ENCODE measurements at places on chromosomes 5 and 9. TPM values are rescaled to one million over a fixed set of nuclear protein-coding genes. Genes with fewer than 3 reads are reported as not detected.

GRCh38 chr5:54229041-54229780, 81.2 kb downstream of the ARL15 start:
- DNase-seq: no peak

DNA sequence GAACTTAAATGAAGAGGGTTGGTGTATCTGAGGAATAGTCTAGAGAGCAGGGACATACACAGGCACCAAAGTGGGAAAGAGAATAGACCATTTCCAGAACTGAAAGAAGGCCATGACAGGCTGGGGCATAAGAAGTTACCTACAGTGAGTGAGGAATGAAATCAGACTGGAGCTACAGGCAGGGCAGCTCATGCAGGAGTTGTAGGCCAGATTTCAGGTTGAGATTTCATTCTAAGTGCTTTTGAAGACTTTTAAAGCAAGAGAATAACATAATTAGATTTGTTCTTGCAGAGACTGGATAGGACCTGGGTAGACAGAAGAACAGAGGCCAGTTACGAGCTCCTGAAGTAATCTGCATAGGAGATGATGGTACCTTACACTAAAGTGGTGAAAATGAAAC, 280.8 kb downstream of the KIAA0825 start:
- DNase-seq: no peak

- no peak for DNase-seq
Measured at GRCh38 chr5:37552770-37553719, 173.9 kb downstream of the WDR70 start.

- no peak for DNase-seq
Measured at GRCh38 chr9:119432428-119432827, 63.2 kb upstream of the BRINP1 start.

DNA sequence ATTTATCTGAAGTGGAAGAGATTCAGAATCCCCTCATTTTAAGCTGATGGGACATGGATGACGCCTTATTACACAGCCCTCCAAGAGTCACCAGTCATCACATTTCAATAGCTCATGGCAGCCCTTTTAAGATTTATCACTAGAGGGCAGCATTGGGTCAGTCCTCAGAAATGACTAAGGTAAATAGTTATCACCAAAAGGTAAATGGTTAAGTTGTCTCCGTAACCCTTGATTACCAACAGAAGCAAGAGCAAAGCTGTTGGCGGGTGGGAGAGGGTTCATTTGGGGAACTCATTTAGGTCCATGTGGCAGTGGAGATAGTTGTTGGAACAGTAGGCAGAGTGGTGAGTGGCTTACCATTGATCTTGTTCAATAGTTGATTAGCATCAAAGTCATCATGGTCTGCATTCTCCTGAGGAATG, 12.0 kb upstream of the C9 start:
- peak; percentile 50 for DNase-seq

GRCh38 chr5:151700820-151701219, 14.1 kb upstream of the SPARC start:
- no peak for DNase-seq

DNA sequence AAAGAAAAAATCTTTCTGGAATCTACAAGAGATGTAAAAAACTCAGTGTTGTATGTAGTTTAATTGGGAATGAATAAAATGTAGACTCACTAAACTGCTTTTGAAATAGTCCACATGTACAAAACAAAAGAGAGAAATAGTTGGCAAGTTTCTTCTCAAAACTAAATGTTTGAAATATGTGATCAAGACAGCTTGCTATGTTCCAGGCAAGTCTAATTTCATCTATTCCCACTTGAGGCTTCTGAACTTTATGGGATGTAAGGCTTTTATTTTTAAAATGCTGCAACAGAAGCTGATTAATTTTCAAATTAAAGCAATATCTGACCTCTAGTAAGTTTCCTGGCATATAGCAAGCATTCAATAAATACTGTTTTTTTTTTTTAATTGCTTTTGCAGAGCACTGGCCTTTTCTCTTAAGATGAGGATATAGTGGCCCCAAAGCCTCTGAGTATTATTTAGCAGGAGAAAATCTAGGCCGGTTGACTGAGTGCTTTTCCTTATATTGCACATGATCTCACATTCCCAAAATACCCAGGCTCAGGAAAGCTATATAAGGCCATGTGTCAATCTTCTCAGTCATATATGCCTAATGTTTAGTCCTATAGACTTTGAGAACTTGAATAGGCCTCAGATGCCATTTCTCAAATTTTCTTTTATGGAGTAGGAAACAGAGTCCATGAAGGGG, 183.2 kb downstream of the NTRK2 start:
- no peak for DNase-seq

GRCh38 chr5:116733991-116734975, 159.7 kb upstream of the SEMA6A start:
- no peak for DNase-seq

GRCh38 chr5:158086856-158087255, 227.9 kb upstream of the CLINT1 start:
- no peak for DNase-seq

GRCh38 chr5:59351076-59351794, 542.3 kb downstream of the PDE4D start:
- DNase-seq: no peak

- no peak for DNase-seq
Measured at GRCh38 chr5:168104811-168105481, 186.5 kb upstream of the WWC1 start.

DNA sequence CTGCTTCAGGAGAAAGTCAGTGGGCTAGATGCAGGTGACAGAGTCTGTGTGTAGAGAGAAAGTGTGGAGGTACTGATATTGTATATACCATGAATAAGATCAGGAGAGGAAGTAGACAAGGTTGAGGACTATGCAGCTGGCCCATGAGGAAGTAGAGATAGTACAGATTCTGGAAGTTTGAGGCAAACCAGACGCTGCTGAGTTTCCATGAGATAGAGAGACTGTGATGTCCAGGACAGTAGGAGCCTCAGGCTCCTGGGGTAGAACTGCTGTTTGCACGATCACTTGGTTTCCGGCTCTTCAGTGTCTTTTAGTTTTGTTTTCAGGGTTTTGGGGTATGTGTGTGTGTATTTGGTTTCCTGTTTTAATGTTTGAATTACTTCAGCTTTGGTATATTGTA, 13.6 kb downstream of the OTULINL start:
- no peak for DNase-seq

DNA sequence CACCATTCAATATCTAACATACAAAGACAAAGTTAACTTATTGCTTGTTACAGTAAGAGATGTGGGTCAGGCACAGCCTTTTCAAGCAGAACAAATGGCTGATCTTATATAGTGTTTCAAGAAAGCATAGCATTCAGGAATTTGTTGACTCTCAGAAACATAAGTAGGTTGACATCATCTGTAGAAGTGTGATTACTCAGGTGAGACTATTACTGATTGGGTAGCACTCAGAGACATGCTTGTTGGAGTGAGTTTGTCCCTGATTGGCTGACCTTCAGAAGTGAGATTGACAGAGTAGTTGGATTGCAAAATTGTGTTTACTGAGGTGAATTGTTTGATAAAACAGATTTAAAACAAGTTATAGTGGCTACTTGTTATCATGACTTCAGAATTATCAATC, 30.7 kb upstream of the TNPO1 start:
- DNase-seq: no peak

DNA sequence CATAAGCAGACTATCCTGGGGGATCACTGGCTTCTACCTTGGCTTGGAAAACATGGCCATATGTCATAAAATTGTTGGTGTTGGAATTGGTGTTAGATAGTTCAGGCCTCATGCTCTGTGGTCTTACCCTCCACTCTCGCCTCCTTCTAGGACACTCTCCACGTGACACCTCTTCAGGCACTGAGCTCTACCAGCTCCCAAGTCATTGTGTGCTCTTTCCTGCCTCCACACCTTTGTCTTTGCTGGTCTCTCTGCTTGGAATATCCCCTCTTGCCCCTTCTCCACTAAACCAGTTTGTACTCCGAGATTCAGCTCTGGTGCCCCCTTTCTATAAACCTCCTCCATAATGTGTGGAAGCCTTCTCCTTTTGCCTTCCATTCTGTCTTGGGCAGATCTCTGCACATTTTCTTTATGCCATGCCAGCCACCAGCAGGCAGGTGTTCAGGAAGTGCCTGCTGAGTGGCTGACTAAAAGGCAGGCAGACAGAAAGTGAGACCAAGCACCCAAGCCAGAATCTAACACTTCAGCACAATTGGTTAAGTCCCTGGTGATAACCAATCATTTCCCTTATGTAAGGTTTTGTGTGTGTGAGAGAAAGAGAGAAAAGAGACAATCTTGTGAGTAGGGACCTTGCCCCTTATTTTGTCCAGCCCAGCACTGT, 37.7 kb downstream of the SAR1B start:
- no peak for DNase-seq

DNA sequence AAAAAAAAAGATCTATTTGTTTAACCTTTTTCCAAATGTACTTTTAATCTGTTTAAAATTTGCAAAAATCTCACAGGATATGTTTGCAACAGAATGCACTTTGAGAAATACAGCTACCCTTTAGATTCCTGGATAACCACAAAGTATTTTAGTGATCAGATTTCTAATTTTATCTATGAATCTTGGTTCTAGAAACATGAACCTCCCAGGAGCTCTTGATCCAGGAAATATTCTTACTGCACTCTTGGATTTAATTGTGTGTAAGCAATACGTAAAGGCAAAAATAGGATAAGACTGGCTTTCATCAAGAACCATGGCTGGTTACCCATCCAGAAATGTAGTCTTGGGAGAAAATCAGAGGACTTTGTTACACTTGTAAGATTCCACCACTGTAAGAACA, 1581.8 kb upstream of the WWC1 start:
- DNase-seq: no peak

DNA sequence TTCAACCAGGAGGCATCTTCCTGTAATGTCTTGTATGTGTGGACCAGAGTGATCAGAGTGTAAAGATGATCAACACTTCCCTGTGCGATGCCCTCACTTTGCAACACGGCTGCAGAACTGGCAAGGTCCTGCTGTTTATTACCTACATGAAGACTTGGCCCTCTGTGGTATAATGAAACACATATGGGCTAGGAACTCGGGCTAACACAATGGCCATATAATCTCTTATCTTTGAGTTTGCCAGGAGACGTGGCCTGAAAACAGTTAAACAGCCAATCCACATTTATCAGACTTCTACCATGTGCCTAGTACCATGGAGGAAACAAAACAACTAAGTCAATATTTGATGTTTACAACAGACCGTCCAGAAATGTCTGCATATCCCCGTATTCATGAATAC, 145.5 kb downstream of the ZNF462 start:
- no peak for DNase-seq

DNA sequence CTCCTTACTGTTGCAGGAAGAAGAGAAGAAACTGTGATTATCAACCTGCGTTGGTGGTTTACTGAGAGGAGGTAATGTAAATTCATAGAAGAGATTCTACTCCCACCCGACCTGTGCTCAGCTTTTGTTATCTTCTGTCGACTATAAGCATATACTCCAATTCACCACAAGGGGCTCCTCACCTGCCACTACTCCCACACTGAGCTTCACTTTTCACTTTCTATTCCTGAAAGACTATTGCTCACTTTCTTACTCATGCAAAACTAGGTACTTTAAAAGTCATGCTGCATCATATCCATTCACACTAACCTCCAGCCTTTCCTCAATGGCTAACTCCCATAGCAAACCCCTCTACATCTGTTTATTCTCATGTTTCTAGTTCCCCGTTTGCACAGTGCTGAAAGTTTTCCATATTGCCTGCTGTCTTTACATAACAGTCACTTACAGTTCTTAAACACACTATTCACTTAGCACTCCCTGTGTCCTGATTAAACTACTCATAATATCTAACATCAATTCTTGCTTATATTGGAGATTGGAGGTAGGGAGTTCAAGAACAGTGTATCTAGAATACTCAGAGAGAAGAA, 1062.6 kb downstream of the NR2F1-AS1 start:
- DNase-seq: no peak

GRCh38 chr5:94746731-94747124, 128.3 kb downstream of the SLF1 start:
- no peak for DNase-seq

DNA sequence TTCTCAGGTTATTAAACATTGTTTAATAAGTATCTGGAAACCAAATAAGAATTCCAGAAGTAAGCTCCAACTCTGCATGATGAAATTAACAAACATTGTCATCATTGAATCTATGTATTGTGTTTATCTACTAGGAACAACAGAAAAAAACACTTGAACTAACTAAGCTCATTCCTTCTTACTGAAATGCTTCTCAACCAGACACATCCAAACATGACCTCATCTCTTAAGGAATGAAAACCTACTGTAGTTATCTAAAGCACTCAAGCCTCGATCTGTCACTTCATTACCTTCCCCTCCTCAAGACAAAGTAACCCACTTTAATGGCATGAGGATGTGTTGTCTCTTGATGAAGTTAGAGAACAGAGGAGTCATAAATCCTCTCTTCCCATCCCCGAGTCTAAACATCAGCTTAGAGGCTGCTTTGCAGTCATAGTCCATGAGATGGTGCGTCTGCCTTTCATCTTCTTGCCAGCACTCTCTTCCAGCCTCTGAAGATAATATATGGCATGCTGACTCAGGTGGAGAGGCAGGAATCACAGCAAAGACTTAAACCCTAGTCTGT, 86.5 kb downstream of the CEMIP2 start:
- no peak for DNase-seq

- no peak for DNase-seq
Measured at GRCh38 chr9:21443849-21444625, 3.8 kb downstream of the IFNA1 start.

GRCh38 chr5:72064801-72065570, 42.3 kb upstream of the MAP1B start:
- DNase-seq: no peak

The ANKRD55 gene
- polyA plus RNA-seq: 1.2 TPM

The SLC23A1 gene
- 10.1 TPM for polyA plus RNA-seq

The BASP1 gene
- polyA plus RNA-seq: 106 TPM

The RMRP gene
- not detected for polyA plus RNA-seq

The TNFSF15 gene
- polyA plus RNA-seq: 8.0 TPM

The SUSD3 gene
- 10.2 TPM for polyA plus RNA-seq

The SPATA31E1 gene
- polyA plus RNA-seq: not detected

The PCDHA3 gene
- polyA plus RNA-seq: 0.21 TPM

The TLX3 gene
- polyA plus RNA-seq: not detected

The CARD9 gene
- polyA plus RNA-seq: 2.1 TPM

The FBXO4 gene
- 15.7 TPM for polyA plus RNA-seq

The SHISAL2B gene
- not detected for polyA plus RNA-seq

The CCDC152 gene
- 12.2 TPM for polyA plus RNA-seq

The LPAR1 gene
- polyA plus RNA-seq: 22.9 TPM

Data from left renal cortex interstitium (tissue), 4 donors.